ENCODE measurements at places on chromosomes 3 and 15.
A peak's percentile ranks its signal among the peaks of the same experiment; 100 is the strongest.

- no peak for DNase-seq
Observed at GRCh38 chr15:24943361-24943760, 11.4 kb upstream of the SNRPN start.

GRCh38 chr3:169563775-169564059, 99.8 kb downstream of the MECOM start:
- no peak for DNase-seq

GRCh38 chr3:169581633-169582032, 81.9 kb downstream of the MECOM start:
- DNase-seq, result no peak

GRCh38 chr15:41566121-41566885, 7.3 kb downstream of the TYRO3 start:
- no peak for DNase-seq

DNA sequence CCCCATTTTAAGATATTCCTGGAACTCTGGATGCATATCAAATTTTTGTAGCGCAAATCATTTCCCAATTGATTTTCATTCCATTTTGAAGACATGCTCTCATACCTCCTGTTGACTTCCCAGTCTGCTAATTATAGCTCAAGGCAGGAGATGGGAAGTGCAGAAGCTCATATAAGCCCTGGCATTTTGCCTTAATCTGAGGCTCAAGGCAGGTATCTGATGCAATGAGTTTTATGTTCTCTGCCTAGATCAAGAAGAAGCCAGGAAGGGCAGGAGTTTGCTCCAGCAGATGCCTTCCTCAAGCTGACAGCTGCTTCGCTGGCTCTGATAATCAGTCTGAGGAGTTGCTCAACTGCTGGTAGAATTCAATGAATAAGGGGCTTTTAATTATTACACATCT, 65.6 kb upstream of the NEDD4 start:
- no peak for DNase-seq

GRCh38 chr3:141379250-141379966, 11.1 kb downstream of the ZBTB38 start:
- DNase-seq, result peak; percentile 30

DNA sequence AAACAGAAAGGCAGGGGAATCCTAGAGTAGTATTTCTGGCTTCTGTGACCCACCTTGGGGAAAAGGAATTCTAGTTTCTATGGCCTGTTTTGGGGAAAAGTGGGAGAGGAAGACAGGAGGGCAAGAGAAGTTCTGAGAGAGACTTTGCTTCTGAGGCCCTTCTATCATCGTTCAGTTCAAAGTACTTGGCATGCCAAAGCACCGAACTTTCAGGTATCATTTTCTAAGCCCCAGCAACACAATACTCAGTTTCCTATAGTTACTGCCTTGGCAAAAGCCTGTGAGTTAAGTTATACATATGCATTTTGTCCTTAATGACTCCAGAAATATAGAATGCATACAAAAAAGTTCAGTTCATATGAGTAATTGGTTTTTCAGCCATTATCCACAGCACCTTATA, 74.1 kb upstream of the CHD2 start:
- DNase-seq, result no peak

DNA sequence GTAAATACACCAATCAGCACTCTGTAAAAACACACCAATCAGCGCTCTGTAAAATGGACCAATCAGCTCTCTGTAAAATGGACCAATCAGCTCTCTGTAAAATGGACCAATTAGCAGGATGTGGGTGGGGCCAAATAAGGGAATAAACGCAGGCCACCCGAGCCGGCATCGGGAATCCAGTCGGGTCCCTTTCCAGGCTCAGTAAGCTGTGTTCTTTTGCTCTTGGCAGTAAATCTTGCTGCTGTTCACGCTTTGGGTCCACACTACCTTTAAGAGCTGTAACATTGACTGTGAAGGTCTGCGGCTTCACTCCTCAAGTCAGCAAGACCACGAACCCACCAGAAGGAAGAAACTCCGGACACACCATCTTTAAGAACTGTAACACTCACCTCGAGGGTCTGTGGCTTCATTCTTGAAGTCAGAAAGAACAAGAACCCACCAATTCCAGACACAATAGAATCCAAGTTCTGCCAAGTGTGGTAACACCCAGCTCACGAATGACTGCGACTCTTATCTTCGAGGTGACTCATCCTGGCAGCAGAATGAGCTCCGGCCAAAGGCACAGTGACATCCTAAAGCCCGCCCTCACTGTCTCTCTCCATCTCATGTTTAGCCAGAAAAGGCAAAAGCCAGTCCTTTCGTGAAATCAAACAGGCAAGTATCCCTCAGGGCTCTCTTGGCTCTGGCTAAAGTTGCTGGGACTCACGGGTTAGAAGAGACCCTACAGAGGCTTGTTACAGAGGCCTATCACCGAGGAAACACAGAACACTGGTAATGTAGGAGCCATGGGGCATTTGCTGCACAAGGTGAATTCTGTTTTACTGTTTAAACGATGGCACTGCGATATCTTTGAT, 155.2 kb downstream of the FAM43A start:
- no peak for DNase-seq

GRCh38 chr3:51712963-51713362, 6.1 kb downstream of the GRM2 start:
- DNase-seq, result no peak

GRCh38 chr3:53490459-53490968, 3.9 kb upstream of the CACNA1D start:
- no peak for DNase-seq

- no peak for DNase-seq
Observed at GRCh38 chr3:46908294-46908985, 30.9 kb downstream of the PTH1R start.

GRCh38 chr15:78536134-78536533, 4.1 kb upstream of the PSMA4 start:
- no peak for DNase-seq

DNA sequence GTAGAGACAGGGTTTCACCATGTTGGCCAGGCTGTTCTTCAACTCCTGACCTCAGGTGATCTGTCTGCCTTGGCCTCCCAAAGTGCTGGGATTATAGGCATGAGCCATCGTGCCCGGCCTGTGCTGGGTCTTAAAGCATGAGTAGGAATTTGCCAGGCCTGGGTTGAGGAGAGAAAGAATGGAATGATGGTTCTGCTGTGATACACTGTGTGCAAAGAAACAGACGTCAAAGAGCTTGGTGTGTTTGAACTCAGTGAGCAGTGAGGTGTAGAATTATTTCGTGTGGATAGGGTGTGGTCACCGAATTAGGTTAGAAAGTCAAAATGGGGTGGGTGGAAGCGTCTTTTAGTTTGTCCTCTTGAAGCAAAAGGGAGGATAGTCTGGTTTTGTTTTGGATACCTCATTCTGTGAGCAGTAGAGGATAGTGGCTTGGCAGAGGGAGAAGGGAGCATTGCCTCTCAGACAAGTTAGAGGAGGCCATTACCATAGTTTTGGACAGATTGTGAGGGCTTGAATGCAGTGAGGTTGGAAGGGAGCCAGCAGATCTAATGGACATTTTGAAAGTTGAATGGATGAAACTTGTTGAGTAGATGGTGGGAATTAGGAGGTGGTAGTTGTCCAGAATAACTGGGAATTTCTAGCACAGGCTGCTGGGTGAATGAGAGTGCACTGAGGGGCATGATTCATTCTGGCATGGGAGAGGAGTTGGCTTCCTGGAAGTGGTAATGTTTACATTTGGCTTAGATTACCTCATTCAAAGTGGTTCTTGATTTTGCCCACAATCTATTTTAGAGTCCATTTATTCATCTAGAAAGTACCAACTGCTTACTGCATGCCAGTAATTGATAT, 27.2 kb downstream of the AKAP13 start:
- peak; percentile 36 for DNase-seq

- no peak for DNase-seq
Observed at GRCh38 chr3:59518283-59519055, 468.6 kb upstream of the CFAP20DC start.

DNA sequence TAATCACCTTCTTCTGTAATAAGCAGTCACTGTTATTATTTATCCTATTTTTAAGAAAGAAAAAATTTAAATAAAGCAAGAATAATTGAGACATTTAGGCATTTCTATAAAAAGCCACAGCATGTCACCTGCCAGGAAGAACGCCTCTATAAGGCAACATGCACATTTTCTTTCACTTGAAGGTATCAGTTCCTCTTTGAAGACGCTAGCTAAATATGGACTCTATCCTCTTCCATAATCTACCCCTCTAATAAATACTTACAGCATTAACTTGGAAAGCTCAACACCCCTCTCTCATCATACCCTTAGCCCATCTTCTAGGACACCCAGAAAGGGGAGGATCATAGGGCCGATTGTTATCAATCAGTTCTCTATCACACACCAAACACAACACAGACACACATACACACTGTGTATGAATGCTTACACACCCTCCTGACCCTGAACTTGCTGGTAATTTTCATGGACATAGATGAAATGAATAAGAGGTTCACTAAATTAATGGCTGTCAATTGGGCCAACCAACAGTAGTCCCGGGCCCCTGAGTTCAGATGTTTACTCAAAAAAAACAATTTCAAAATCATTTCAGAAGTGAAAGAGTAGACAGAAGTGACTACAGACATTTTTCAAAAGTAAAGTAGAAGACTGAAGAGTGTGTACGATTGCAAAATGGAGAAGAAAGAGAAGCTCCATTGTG, 102.5 kb downstream of the ZMAT3 start:
- no peak for DNase-seq

DNA sequence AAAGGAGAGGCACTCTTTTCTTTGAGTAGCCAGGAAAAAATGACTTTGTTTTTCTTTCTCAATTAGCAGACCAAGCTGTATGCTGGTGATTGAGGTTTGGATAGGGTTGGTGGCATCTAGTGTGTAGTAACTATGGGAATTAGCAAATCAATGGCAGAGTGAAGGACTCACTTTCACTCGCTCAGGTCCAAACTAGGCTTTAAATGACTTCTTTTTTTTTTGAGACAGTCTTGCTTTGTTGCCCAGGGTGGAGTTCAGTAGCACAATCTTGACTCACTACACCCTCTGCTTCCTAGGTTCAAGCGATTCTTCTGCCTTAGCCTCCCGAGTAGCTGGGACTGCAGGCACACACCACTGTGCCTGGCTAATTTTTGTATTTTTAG, 35.9 kb downstream of the PRKCI start:
- no peak for DNase-seq

- no peak for DNase-seq
Observed at GRCh38 chr15:38084289-38084688, 149.8 kb downstream of the TMCO5A start.

DNA sequence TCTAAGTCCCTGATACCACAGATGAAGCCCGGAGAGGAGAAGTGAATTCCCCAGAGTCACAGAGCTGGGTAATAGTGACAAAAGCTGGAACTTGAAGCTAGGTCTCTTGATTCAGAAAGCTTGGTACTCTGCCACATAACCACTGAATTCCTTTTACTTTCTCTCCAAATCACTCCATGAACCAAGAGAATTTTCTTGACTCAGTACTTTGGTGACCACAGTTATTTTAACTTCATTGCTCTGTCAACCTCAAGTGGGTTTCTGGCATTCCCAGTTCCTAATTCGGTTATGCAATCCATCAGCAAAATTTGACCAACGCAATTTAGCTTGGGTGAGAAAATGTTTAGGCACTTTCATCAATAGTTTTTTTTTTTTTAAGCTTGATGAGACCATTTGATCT, 61.0 kb upstream of the PPARG start:
- no peak for DNase-seq

DNA sequence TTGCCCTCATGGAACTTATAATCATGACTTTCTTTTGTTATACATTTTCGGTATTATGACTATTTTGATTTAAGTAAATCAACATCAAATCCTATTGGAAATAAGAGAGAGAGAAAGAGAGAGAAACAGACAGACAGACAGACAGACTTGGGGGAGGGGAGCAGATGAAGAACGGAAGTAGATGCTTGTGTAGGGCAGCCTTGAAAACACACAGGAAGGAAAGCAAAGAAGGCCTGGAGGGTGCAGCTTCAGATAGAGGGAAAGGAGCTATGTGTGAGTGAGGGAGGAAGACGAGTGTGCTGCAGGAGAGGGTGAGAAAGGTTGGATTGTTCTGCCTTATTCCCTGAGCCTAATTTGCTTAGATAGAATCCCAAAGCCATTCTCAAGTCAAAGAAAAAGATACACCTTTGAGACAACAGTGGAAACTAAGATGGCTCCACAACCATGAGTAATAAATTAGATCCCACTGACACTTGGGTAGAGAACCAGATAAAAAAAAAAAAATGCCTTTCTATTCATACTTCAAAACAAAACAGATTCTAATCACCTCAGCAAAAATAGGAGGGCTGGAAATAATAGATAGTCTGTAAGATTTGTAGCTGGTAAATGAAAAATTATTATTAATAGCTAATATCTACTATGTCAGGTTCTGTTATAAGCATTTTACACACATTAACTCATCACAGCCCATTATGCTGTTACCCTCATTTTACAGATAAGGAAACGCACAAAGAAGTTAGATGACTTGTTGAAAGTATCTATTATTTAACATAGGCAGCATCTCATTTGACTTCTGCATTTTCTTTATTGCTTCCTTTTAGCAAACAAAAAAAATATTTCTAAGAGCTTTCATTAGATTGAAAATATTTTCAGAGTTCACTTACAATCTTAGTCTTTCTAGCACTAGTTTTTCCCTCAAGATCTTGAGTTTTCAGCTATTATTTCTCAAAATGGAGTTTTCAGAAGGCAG, 214.1 kb downstream of the TNIK start:
- no peak for DNase-seq

- no peak for DNase-seq
Observed at GRCh38 chr15:74608786-74609185, 6.8 kb upstream of the CLK3 start.

DNA sequence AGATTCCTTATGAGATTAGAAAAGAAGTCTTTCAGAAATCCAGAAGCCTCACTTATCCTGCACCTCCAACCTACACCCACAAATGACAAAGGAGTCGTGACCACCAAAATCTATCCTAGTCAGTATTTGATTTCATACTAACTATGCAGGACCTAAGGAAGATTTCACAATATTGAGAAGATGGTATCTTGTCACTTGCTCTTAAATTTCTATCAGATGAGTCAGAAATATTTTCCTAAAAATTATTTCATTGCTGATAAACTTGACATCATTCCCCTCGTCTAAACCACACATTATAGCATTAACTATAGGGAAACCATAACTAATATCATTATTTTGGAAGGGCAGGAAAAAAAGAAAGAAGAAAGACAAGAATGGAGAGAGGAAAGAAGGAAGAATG, 138.0 kb upstream of the THBS1 start:
- no peak for DNase-seq

DNA sequence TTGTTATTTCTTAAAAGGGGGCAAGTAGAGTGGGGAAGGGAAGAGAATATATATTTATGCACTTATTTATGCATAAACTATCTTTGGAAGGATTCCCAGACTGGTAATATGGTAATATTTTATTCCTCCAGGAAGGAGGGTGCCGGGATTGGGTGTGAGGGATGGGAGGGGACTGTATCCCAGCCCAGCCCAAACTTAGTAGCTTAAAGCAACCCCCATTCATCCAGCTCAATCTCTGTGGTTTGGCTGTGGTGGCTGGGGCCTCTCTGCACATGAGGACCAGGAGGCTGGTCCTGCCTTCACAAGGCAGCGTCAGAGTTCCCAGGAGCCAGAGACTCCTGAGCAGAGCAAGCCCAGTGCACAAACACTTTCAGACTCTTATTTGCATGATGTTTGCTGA, 48.4 kb downstream of the CCNL1 start:
- DNase-seq, result no peak

- no peak for DNase-seq
Observed at GRCh38 chr15:31590609-31591008, 264.0 kb downstream of the KLF13 start.

Measured in CD4-positive, alpha-beta memory T cell (primary cell).